ENCODE measurements at places on chromosomes 3 and 15.
A peak's percentile ranks its signal among the peaks of the same experiment; 100 is the strongest.

DNA sequence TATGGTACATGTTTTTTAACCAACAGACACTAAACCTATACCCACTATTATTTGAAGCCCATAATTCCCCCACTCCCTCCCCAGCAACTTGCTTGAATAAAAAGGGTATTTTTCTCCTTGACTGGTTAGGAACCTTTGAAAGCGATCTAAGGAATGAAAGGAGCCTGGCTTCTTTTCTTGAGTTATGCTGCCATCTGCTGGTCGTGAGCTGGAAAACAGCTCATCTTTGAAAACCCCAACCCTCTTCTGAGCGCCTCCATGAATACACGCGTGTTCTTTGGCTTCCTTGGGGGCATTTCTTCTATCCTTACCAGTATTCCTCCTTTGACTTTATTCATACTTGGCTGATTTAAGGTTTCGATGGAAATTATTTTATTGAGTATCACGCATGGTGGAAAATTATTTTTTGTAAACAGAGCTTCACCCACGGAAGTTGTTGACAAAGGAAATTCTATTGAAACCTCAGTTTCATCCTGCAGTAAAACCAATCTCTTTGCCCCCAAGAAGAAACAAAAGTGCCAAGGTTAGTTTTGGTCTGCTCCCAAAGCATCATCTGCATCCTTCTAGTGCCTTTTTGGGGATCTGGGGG, 171.6 kb downstream of the SV2B start:
- peak; percentile 21 for DNase-seq

GRCh38 chr3:82087958-82088357, 326.5 kb upstream of the GBE1 start:
- DNase-seq: no peak

DNA sequence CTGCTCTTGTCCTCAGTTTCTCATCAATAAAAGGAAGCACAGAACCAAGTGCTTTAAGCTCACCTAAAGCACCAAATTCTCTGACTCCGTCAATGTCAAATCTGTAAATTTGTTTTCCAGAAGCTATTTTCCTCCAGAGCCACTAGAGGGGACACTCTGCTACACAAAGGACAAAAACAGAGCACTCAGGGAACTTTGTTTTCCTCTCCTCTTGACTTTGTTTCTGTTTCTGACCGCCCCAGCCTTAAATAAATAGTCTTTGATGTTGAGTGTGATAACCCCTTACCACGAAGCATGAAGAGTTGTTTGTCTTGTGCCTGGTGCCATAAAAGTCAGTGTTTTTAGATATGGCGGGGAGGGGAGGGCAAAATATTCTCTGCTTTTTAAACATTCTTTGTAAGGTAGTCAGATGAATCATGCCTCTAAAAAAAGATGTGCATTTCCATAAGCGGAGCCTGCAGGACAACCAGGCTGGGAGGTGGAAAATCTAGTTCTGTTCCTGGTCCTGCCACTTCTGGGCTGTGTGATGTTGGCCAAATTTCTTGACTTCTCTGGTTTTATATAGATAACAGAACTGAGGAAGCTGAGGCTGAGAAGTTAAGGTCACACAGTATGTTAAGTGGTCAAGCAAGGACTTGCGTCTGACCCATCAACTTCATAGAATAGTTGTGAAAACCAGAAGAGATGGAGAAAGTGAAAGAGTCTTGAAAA, 7.3 kb upstream of the ZBTB38 start:
- peak; percentile 48 for DNase-seq

DNA sequence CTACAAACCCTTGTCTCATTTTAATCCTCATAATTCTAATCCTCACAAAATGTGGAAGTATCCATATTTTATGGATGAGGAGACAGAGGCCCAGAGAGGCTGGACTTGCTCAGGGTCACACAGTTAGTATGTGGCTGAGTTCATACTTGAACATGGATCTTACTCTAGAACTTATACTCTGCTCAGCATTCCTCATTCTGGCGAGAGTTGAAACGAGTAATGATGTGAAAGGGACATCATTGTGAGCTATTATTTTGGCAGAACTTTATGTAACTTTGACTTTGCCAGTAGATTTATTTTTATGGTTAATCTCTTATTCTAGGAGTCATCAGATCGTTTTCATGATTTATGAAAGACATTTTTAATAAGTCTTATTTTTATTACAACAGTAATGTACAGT, 17.5 kb downstream of the AKAP13 start:
- DNase-seq: no peak

DNA sequence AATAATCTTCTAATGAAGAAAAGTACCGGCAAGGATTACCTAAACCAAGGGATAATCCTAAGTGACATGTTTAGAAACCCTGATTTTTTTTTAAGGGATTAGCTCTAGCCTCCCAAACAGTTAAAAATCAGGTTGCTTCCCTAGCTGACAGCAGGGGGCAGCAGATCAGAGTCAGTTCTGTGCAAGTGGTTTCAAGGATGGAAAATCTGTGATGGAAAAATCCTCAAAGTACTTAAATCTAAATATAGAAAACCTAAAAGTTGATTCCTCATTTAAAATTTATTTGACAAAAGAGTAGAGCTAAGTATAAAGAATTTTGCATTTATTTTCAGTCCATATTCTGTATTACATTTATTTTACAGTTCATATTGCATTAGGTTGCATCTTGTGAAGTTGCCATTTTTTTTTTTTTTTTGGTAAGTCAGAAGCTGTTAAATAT, 107.6 kb downstream of the PEX5L start:
- DNase-seq: peak; percentile 71

DNA sequence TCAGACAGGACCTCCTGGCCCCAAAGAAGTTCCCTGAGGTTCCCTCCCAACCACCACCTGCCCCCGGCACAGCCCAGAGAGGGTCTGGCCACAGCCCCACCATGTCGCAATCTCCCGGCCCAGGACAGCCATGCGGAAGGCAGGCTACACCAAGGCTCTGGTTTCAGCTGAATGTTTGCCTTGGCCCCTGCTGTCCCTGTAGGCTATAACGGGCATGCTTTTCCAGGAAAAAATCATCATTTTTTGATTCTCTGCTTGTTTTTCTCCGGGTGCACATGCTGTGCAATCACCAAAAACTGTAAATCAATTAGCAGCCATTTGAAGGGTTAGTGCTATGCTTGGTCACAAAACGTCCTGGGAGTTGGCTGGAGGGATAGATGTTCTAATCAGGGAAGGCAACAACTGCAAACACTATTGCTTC, 142.7 kb upstream of the IGF1R start:
- no peak for DNase-seq

- no peak for DNase-seq
Measured at GRCh38 chr3:135905058-135905724, 60.3 kb upstream of the PPP2R3A start.

DNA sequence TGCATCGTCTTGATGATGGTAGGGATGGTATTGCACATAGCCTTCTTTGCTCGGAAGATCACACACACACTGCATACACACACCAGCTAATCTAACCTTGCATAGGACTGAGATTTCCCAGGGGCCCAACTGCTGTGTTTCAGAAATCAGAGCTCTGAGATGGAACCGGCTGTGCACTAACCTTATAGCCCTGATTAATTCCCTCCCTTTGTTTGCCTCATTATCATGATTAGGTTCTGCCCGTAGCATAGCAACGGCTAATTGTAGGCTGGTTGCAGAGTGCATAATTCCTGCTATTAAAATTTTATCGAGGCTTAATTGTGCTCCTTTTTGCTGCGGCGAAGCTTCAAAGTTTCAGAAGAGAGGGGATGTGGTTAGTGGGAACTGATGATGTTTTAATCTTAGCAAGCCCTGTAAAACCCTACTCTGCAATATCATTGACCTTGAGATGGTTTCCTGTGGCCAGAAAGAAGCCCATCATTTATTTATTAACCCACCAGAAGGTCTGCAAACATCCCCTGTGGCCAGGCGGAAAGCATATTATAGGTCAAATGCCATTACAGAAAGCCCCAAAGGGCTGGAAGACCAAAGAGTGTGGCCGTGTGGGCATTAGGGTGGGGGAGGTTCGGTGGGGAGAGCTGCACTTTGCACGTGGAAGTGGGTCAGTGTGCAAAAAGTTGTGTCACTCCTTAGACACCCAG, 56.2 kb upstream of the GLCE start:
- no peak for DNase-seq

All from NCI-H446 (cell line).